ENCODE measurements at places on chromosomes 12 and 14.

GRCh38 chr14:65193916-65194590, 91.7 kb upstream of the MAX start:
- DNase-seq, result no peak

DNA sequence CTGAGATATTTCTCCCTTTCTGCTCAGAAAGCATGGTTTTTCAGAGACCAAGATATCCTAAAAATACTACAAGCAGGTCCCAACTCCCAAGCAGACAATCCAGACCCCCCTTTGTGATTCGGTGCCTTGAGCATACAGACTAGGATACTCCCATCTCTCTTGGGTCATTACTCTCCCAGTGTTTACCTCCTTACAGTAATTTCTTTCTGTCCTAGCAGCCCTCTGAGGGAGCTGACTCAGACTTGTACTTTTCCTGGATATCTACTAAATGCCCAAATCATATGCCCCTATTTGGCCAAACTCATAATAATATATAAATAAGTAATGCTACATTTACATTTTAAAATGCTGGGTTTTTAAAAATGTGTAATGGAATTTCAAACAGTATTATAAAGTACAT, 355.6 kb downstream of the LRIG3 start:
- no peak for DNase-seq

DNA sequence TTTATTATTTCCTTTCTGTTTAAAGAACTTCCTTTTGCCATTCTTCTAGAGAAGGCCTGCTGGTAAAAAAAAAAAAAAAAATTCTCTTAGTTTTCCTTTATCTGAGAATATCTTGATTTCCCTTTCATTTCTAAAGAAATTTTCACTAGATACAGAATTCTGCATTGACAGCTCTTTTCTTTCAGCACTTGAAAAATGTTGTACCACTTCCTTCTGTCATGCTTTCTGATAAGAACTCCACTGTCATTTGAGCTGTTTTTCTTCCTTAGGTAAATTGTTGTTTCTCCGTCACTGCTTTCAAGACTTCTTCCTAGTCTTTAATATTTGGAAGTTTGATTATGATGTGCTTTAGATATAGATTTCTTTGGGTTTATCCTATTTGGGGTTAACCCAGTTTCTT, 113.6 kb upstream of the BTG1 start:
- DNase-seq, result no peak

GRCh38 chr14:70635971-70636595, 5.6 kb upstream of the TTC9 start:
- DNase-seq, result no peak

DNA sequence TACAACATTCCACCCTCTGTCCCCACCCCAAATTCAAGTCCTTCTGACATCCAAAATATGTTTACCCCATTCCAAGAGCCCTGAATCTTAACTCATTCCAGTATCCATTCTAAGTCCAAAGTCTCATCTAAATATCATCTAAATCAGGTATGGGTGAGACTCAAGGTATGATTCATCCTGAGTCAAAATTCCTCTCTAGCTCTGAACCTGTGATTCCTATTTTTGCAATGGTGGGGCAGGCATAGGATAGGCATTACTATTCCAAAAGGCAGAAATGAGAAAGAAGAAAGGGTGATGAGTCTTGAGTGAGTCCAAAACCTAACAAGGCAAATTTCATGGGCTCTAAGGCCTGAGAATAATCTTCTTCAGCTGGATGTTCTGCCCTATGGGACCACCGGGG, 140.3 kb upstream of the FAR2 start:
- no peak for DNase-seq

- DNase-seq, result peak; percentile 71
Measured at GRCh38 chr14:91418387-91419043, 895 bp upstream of the CCDC88C start.

DNA sequence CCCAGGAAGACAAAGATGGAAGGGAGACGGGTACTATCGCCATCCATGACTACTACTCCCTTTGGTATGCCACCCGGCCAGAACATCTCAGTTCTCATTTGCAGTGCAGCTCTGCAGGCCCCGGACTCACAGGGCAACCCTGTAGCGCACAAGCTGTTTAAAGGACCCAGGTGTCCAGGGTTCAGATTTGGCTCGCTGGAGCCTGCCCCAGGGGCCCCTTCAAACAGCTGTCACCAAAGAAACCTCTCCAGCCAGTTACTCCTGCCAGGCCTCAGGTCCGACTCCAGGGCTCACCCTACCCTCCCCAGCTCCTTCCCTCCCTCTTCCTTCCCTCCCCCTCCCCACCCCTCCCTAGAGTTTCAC, 5.5 kb upstream of the CHD4 start:
- no peak for DNase-seq

GRCh38 chr14:56026506-56026905, 91.7 kb upstream of the PELI2 start:
- DNase-seq, result no peak

DNA sequence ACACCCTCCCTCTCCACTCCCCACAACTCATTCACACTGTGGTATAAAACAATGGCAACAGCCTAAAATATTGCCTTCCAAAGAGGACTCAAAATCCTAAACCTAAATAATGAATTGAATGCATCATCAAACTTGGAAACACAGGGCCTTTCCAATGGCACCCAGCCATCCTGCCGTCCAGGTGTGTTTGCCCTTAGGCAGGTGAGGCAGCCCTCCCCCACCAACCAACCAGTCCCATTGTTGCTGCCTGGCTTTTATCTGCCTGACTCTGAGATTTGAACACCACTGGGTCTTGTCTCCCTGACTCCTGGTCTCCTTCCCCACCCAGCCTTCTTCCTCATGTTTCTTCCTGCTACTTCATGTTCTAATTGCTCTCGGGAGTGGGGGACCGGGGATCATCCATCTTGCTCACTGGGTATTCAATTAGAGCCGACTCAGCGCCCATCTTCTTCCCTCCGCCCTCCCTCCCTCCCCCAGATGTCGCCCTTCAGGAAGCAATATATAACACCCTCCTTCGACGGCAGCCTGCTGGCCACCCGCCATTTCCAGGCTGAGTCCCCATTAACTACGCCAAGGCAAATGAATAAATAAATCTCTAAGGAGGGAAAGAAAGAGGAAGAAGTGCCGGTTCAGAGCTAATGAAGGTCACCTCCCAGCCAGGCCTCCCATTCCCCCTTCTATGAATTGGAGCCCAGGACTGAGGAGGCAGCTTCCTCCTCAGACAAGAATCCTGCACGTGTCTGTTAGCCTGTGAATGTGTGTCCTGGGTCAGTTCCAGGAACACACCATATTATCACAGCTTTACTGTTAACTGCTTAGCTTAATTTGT, 36.3 kb upstream of the NTF3 start:
- no peak for DNase-seq

- no peak for DNase-seq
Measured at GRCh38 chr14:24954037-24954699, 95.8 kb downstream of the STXBP6 start.

DNA sequence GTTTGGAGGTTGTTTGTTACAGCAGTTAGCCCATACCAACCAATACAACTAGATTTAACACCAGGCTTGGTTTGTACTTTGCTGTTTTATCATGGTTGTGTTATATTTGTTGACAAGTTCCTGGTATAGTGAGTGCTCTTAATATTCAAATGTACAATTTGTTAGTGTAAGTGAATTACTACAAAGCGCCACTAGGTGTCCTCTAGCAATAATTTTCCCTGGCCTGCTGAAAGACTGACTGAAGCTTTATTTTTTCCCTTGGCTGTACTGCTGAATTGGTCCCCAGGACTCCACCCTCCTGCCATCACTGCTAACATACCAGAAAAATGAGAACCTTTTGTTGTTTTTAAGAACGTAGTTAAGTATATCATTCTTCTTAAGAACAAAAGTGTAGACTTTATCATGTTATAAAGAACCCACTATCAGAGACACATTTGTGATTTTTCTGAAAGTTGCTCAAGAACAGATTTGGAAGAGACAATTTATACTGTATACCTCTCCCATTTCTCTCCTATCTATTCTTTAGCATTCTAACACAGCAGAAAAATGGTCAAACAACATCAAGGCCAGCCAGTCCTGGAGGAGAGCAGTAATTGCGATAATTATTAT, 75.3 kb upstream of the FAR2 start:
- no peak for DNase-seq

DNA sequence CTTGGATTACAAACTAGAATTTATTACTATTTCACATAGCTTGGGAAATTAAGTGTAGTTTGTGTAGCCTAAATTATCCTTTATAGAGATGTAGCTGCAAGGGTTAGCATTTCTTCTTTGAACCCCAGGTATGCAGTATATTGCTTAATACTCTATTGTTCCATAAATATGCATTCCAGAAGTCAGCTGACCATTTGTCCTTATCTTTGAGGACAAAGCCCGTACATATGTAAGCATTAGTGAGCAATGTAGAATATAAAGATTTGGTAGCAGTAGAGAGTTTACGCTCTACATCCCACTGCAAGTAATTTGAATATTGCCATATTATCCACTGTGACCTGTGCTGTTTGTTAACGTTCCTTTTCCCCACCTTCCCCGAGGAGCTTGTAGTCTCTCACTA, 26.9 kb downstream of the PPM1A start:
- no peak for DNase-seq

GRCh38 chr12:19529951-19530636, 90.8 kb downstream of the AEBP2 start:
- no peak for DNase-seq

DNA sequence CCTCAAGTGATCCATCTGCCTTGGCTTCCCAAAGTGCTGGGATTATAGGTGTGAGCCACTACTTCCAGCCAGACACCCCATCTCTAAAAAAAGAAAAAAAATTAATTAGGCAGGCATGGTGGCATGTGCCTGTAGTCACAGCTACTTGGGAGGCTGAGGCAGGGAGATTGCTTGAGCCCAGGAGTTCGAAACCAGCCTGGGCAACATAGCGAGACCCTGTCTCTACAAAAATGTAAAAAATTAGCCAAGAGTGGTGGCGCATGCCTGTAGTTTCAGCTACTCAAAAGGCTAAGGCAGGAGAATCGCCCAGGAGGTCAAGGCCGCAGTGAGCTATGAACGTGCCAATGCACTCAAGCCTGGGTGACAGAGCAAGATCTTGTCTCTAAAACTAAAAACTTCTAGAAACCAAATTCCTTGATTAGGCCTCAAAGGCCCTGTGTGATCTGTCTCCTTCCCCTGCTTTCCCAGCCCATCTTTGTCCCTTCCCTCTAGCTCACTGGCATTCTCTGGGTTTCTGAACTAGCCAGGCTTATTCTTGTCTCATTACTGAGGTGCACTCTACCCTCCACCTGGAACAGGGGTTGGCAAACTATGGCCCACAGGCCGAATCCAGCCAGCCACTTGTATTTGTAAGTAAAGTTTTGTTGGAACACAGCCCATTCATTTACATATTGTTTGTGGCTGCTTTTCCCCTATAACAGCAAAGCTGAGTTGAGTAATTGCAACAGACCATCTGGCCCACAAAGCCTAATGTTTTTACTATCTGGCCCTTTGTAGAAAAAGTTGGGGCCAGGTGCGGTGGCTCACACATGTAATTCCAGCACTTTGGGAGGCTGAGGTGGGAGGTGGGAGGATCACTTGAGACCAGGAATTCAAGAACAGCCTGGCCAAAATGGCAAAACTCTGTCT, 17.2 kb upstream of the TPCN1 start:
- DNase-seq, result no peak

DNA sequence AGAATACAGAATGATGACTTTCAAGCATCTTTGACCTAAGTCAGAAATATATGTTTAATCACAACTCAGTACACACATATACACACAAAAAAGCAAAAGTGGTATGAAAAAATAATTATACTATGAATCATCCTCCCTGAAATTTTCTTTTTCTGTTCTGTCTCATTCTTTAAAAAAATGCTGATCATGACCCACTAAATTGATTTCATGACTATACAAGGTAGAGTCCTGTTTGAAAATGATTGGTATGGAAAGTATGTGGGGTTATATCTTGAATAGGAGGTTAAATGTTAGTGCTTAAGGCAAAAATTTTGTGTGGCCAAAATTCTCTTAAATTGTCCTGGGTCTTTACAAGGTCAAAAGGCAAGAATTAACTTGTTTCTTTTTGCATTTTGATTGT, 80.4 kb downstream of the SUDS3 start:
- no peak for DNase-seq

Data from stimulated activated CD8-positive, alpha-beta memory T cell treated with anti-CD3 and anti-CD28 coated beads, Interleukin-4, amount 100 ng/mL, for 1 hour (primary cell).